ENCODE measurements at places on chromosomes 16 and 17. TPM values are rescaled to one million over a fixed set of nuclear protein-coding genes. Genes with fewer than 3 reads are reported as not detected.

Gene CENPX
- 69.3 TPM for total RNA-seq

Gene TRPV2
- total RNA-seq = 14.2 TPM

Gene PRR29
- not detected for total RNA-seq

Gene SCARF1
- total RNA-seq = not detected

Gene RRAD
- not detected for total RNA-seq

Gene MYH2
- not detected for total RNA-seq

Gene DLX4
- total RNA-seq = not detected

Gene JUP
- total RNA-seq = 102 TPM

Gene PRR11
- total RNA-seq = 11.6 TPM

Gene WDR59
- 42.4 TPM for total RNA-seq

Gene USH1G
- not detected for total RNA-seq

Gene ZMYND15
- total RNA-seq = not detected

Gene USB1
- 28.3 TPM for total RNA-seq

Gene IL34
- not detected for total RNA-seq

Gene SKA2
- 42.0 TPM for total RNA-seq

Gene ADAMTS18
- not detected for total RNA-seq

Gene MILR1
- total RNA-seq = 104 TPM

Gene TNFSF13
- total RNA-seq = 4.0 TPM

Gene LITAFD
- 0.45 TPM for total RNA-seq

Gene RNF222
- total RNA-seq = not detected
